ENCODE measurements at places on chromosomes 11 and 22.

- DNase-seq = no peak
These were observed 63.9 kb downstream of the AAMDC start for GRCh38 chr11:77884829-77885190.

DNA sequence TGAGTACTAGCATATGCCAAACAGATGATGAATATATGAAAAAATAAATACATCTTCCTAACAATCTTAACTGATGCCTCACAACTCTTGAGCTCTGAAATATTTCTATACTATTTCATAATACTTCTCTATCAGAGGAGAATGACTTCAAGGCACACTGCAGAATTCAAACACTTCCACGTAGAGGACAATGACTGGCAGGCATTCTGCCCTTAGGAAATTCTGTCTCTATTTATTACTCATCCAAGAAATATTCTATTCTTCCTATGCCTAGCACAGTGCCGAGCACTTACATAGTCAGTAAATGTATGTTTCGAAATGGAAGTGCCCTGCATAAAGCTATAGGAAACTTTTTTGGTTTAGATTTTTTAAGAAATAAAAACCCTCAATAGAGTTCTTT lies 809.1 kb downstream of the DLG2 start:
- no peak for DNase-seq

DNA sequence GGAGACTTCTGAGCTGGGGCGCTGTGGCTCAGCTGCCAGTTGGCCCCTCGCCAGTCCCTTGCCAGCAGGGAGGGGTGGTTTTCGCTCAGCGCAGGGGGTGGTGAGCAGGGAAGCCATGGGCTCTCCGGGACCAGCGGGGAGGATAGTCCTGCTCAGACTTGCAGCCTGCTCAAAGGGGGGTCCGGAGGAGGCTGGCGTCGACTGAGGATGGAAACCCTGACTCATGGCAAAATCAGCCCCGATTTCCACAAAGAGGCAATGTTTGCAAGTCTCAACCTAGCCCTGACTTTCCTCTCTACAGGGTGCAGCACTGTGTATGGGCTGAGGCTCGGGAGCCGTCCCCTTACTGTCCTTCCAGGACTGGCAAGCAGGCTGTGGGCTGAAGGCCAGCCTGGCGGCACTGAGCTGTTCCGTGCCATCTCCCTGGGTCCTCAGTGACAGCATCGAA lies 35.1 kb downstream of the FBLN1 start:
- peak; percentile 87 for DNase-seq

- DNase-seq = no peak
These were observed 138.1 kb downstream of the SHANK2 start for GRCh38 chr11:71114124-71114851.

- no peak for DNase-seq
These were observed 33.4 kb downstream of the AP2A2 start for GRCh38 chr11:959027-959426.

- no peak for DNase-seq
These were observed 623.4 kb upstream of the LUZP2 start for GRCh38 chr11:23873406-23873805.

DNA sequence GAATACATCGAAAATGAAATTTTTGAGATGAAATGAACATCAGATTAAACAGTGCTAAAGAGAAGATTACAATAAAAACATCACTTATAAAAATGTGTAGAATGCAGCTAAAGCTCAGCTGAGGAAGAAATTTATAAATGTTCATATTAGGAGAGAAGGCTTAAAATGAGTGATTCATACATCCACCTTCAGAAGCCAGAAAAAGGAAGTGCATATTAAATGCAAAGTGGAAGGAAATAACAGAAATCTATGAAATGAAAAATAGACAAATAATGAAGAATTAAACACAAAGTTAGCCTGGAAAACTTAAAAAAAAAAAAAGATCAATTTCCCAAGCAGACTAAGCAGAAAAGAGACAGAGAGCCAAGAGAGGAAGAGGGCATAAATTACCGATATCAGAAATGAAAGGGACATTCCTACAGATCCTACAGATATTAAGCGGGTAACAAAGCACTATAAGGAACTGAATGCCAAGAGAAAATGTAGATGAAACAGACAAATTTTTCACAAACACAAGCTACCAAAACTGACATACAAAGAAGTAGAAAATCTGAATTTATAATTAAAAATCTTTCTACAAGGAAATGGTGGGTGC lies 7.2 kb upstream of the MOB2 start:
- DNase-seq = no peak

GRCh38 chr11:2914455-2915195 lies 14.6 kb downstream of the PHLDA2 start:
- DNase-seq = no peak

- no peak for DNase-seq
These were observed 6.1 kb downstream of the FJX1 start for GRCh38 chr11:35624316-35624715.
